Esophagus squamous epithelium (tissue), 5 donors: ENCODE measurements at places on chromosomes 2 and 18. TPM values are rescaled to one million over a fixed set of nuclear protein-coding genes. Genes with fewer than 3 reads are reported as not detected.
A peak's percentile ranks its signal among the peaks of the same experiment; 100 is the strongest.

The SNTG2 gene
- 2.0 TPM for total RNA-seq

The LBX2 gene
- not detected for total RNA-seq

- no peaks in the 10 kb centered on the region for H3K36me3 ChIP-seq
- DNase-seq = no peak
- no peak overlapping the region for H3K4me3 ChIP-seq
- no peaks in the 10 kb centered on the region for H3K27me3 ChIP-seq
Measured at GRCh38 chr2:61096438-61096837, 30.8 kb downstream of the SANBR start.

DNA sequence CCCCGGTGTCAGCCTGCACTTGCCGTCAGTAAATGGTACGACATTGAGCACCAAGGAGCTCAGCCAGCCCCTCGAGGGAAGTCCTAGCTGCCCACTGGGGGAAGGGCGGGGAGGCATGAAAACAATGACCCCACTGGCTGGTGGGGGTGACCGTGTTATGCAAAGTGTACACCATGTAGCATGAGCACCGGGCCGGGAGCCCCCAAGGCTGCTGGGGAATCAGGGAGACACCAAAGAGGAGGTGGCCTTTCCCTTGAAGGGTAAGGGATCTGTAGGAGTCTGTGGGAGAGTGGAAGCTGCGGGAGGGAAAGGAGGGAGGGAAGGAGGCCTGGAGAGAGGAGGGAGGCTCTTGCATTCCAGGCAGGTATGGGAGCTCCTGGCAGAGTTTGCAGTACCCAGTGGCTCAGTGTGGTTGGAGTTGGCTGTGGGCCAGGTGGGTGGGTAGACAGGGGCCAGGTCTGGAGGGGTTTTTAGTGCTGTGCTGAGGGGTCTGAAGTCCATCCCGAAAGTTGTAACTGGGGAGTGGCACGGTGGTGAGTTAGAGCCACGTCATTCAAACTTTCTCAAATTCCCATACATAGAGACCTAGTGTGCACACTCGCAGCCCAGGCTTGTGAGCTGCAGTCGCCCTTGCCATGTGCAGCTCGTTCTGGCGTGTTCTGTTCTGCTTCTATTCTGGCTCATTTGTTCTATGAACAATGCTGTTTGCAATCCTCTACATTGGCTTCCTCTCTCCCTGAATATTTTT is 22.4 kb downstream of the RRM2 start:
- H3K4me1 ChIP-seq = peaks cover 6% of the 10 kb centered on the region
- H3K27ac ChIP-seq = peak overlapping the region; percentile 56
- no peak overlapping the region for H3K4me3 ChIP-seq
- no peak for DNase-seq

GRCh38 chr2:141522048-141522447 is 608.8 kb downstream of the LRP1B start:
- no peaks in the 10 kb centered on the region for H3K36me3 ChIP-seq
- H3K4me3 ChIP-seq = no peak overlapping the region
- H3K27me3 ChIP-seq = no peaks in the 10 kb centered on the region
- no peaks in the 10 kb centered on the region for H3K4me1 ChIP-seq

DNA sequence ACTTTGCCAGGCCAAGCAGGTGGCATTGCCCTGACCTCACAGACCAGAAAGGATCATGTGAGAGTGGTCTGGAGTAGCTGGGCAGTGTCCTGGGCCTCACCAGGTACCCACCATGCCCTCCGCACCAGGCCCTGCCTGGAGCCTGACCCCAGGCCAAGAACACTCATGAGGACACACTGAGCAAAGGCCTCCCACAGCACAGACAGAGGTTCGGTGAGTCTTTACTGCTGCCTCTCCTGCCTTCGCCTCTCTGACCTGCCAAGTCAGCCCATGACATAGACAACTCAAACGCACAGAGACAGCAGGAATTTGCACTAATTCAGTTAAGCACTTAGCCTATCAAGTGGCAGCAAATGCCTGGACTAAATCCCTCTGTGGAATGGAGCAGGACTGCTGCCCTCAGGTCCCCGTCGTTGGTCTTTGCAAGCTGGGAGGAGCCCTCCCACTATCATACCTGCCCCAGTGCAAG is 62.5 kb downstream of the RHOB start:
- no peak overlapping the region for H3K4me3 ChIP-seq
- peak overlapping the region; percentile 86 for H3K27ac ChIP-seq
- H3K4me1 ChIP-seq = peaks cover 61% of the 10 kb centered on the region
- no peak for DNase-seq
- no peaks in the 10 kb centered on the region for H3K27me3 ChIP-seq
- no peaks in the 10 kb centered on the region for H3K36me3 ChIP-seq
